ENCODE measurements at places on chromosomes 5 and 9.

DNA sequence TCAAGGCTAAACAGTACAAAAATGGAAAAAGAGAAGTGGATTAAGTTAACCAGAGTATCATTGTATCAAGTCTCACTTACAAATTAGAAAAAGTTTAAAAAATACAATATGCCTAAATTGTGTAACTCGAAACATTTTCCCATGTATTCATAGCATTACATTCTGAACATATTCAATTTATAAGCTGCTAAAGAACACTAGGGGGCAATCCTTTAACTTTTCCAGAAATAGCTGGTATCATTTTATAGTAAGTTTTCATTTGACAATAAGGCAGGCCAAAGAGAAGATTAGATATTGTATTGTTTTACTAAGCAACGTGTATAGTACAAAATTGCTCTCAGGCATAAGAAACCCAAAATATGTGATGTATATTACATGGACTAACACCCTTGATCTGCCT is 234.6 kb downstream of the ADGRV1 start:
- no peak for DNase-seq

- DNase-seq = no peak
These were observed 288.3 kb downstream of the ENC1 start for GRCh38 chr5:74352256-74352655.

GRCh38 chr5:176541338-176542134 is 4.3 kb upstream of the RNF44 start:
- DNase-seq = peak; percentile 62

DNA sequence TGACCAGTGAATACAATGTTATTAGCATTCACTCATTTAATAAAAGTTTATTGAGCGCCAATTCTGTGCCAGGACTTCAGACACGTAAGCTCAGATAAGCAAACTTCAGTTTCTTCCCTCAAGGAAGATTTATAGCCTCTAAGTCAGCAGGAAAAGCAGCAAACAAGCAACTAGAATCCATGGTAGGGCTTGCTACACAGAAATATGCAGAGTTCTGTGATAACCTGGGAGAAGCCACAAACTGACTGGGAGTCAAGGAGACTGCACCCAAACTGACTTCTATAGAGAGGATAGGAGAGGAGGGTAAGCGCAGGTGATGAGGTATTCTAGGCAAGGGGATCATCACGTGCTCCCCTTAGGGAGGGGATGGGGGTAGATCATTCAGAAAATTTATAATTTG is 1.4 kb upstream of the OGN start:
- no peak for DNase-seq

DNA sequence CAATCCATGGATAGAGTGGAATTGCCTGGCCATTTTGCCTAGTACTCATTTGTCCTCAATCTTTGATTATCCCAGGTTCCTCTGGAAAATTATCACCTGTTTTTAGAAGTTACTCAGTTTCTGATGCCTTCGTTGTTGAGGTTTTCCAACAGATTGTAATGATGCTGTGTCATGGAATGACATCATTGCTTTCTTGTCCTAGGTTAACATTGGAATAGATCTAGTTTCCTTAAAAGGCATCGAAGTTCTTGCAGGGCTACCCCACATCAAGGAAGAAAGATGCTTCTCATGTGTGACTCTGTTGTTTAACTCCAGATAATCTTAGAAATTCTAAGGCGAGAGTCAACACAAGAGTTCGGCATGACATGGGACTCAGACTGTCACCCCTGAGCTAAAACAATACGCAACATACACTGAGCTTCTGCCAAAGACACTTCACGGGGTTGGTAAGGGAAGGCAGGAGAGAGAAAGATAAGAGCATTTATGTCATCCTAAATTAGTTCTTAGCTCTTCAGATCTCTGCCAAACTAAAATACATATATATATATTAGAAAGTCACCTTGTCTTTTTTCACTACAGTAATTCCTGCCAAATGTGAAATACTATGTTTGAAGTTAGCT is 293.2 kb upstream of the WWC1 start:
- DNase-seq = no peak

GRCh38 chr9:17532461-17532860 is 46.4 kb upstream of the SH3GL2 start:
- no peak for DNase-seq

GRCh38 chr9:122179690-122180074 is 20.0 kb downstream of the MORN5 start:
- no peak for DNase-seq

GRCh38 chr9:69023650-69024049 is 9.7 kb upstream of the PRKACG start:
- DNase-seq = no peak

DNA sequence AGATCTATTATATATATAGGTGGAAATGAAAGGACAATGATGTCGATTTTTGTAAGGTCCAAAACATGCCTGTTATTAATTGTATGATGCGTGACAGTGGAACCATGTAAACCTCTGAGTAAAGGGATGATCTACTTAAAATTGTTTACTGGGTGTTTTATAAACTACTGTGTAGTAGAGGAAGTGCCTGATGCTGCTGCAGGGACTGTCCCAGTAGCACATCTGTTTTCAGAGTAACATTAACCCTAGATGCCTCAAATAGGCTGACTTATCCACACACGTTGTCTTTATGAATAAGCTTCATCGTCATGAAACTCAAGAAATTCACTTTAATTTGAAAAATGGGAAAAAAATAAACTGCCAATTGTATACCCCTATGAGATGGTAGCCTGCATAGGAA is 1.7 kb downstream of the CAMK4 start:
- no peak for DNase-seq

DNA sequence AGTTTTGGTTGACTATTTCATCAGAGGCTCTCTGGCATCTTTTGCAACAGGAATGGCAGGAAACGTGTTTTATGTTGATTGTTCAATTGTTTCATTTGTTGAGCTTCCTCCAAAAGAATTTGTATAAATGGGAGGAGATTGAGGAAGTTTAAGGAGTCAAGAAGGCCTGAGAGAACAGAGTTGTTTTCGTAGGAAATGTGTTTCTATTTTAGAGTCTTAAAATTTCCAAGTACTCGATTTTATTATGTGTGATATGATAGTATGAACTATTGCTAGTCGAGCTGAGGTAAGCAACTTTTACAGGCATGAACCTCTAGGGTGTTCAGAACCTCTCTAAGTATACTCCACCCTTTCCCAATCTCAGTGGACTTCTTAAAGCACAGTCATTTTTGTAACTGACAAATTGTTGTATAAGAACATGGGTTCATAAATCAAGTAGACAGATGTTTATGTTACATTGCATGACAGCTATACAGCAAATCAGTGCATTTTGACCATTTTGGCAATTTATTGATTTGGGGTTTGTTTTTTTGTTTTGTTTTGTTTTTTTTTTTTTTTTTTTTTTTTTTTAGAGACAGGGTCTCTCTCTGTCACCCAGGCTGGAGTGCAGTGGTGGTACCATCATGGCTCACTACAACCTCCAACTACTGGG is 47.4 kb downstream of the POLK start:
- DNase-seq = no peak

DNA sequence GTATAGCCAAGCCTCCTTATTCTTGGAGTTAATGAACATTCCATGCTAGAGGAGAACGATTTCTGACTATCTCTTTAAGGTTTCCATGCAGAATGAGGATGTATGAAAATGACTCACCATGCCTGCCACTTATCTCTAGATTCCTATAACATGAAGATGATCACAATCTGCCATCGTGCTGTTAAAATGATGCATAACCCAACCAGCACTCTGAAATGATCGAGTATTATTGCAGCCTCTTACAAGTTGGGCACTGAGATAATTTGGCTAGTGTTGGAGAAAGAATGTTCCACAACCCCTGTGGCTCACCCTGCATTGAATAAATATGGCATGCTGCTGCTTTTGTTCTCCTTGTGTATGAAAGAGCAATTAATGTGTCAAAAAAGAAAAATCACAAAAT is 1143.6 kb upstream of the WWC1 start:
- DNase-seq = no peak

- DNase-seq = no peak
These were observed 67.7 kb upstream of the UBTD2 start for GRCh38 chr5:172351240-172351778.

DNA sequence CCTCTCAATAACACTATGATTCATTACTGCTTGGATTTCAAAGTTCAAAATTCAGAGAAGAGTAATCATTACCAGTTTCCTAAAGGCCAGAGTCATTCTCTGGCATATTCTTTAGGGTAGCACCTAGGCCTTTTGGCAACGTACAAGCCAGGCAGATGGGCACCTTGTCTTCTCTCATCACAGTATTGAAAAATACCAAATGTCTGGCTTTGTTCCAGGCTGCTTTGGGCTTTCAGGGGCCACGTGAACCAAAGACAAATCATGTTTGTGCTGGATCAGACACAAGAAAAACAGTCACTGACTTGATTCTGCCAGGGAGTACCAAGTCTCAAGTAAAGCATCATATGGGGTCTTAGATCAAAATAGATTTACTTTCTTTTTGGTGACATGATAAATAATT is 15.5 kb downstream of the MEGF9 start:
- DNase-seq = no peak

GRCh38 chr5:138115254-138115653 is 24.0 kb downstream of the NME5 start:
- no peak for DNase-seq

- no peak for DNase-seq
These were observed 172.6 kb downstream of the RAPGEF6 start for GRCh38 chr5:131462454-131462853.

DNA sequence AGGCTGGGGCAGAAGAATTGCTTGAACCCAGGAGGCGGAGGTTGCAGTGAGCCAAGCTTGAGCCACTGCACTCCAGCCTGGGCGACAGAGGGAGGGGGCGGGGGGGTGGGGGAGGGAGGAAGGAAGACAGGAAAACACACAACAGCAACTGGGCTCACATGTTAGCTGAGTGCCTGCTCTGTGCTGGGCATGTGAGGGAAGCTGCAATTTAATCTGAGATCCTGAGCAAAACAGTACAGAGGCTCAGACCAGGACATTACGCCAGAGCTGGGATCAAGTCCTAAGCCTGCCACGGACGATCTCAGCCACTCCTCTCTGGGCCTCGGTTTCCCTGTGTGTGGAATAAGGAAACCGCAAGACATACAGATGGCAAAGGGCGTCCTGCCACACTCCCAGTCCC is 119.1 kb downstream of the VAV2 start:
- DNase-seq = no peak

- no peak for DNase-seq
These were observed 222.4 kb upstream of the TBC1D2 start for GRCh38 chr9:98477884-98478283.

- no peak for DNase-seq
These were observed 75.3 kb downstream of the PTBP3 start for GRCh38 chr9:112258106-112258505.

- DNase-seq = no peak
These were observed 74.9 kb downstream of the FBXL7 start for GRCh38 chr5:15574806-15575325.

GRCh38 chr9:123957731-123958130 is 27.8 kb upstream of the DENND1A start:
- no peak for DNase-seq

DNA sequence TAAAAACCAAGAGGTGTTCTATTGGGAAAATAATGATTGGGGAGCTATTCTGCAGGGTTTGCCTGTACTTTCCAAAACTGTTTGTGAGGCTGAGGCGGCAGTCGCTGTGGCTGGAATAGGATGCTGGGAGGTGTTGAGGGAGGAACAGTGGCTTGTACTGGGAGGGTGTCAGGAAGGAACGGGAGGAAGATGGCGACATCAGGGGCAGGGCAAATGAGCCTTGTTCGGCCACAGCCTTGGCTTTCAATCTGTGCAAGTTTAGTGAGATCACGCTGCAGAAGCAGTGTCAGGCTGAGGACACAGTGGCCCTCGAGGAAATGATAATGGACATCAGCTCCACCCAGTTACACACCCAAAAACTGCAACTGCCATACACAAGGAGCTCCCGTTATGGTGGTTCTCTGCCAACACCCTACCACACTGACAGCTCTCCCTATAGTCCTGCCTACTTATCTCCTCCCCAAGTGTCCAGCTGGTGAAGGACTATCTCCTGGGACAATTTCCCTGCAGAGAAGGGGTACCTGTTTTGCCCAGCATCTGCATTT is 27.3 kb downstream of the KIF2A start:
- no peak for DNase-seq

- DNase-seq = no peak
These were observed 62.8 kb upstream of the PPP1R26 start for GRCh38 chr9:135416664-135417290.

GRCh38 chr9:1875921-1876448 is 139.2 kb upstream of the SMARCA2 start:
- no peak for DNase-seq

- DNase-seq = no peak
These were observed 189.8 kb downstream of the ARHGAP26 start for GRCh38 chr5:142959683-142960657.

DNA sequence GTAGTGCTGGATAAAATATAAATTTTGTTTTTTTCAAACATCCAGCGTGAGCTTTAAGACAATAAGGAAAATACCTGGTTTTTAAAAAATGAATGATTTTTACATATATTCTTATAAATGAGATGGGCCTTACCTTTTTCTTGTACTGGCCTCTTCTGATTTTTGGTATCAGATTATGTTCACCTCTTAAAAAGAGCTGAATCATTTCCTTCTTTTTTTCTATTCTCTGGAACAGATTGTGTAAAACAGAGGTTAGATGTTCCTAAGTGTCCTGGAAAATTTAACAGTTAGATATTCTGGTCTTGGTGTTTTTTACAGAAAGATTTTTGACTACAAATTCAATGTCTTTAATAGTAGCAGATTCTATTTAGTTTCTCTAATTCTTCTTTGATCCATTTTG is 74.6 kb downstream of the NDUFAF2 start:
- no peak for DNase-seq

- DNase-seq = no peak
These were observed 21.8 kb upstream of the SARDH start for GRCh38 chr9:133759946-133760345.

GRCh38 chr9:9783711-9784110 is 829.1 kb downstream of the PTPRD start:
- DNase-seq = no peak

DNA sequence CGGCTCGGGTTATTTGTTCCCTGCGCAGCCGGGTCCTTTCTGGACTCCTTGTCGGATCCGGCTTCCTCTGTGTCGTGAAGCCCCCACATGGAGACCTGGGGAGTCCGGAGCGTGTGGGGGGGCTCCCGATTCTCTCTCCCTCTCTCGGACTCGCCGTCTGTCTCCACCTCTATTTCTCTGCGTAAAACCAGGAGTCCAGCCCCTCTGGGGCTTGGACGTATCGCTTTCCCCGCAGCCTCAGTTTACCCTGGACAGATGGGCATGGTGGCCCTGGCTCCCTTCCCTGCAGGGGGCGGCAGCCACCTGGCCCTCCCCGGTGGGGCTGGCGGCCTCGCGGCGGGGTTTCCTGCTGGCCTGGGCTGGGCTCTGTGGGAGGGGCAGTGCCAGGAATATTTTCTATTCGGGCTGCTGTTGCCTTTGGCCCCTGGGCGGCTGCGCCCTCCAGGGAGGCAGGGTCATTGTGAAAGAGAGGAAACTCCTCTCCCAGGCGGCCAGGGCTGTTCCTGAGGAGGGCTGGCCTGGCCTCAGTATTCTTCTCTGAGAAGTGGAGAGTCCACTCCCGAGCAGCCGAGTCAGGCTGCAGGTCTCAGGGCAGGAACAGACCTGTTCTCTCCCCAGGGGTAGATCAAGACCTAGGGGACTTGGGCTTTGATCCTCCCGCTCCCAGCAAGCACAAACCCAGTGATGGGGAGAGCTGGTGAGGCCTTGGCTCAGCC is 665 bp downstream of the ASS1 start:
- no peak for DNase-seq
